ENCODE measurements at places on chromosomes 2 and 18. TPM values are rescaled to one million over a fixed set of nuclear protein-coding genes. Genes with fewer than 3 reads are reported as not detected.

DNA sequence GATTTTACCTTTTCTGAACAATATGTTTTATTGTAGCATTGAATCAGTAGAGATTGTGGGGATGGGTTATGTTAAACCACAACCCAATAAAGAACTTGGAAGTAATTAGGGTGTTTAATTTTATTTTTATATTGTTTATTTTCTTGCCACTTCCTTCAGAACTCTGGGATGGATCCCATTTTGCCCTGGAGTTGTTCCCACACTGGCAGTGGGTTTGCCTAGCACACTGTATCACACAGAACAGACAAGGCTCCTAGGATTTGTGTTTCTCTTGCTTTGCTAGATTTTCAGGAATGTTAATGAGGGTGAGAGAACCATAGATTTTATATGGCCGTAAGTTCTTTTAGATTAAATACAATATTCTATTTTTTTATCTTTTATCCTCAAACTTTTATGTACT, 59.0 kb downstream of the TANK start:
- no peak for DNase-seq

GRCh38 chr18:24189007-24189528, 50.2 kb downstream of the CABYR start:
- no peak for DNase-seq

- no peak for DNase-seq
Observed at GRCh38 chr2:162012565-162013058, 61.4 kb downstream of the DPP4 start.

- no peak for DNase-seq
Observed at GRCh38 chr2:239689985-239690384, 289.2 kb upstream of the HDAC4 start.

DNA sequence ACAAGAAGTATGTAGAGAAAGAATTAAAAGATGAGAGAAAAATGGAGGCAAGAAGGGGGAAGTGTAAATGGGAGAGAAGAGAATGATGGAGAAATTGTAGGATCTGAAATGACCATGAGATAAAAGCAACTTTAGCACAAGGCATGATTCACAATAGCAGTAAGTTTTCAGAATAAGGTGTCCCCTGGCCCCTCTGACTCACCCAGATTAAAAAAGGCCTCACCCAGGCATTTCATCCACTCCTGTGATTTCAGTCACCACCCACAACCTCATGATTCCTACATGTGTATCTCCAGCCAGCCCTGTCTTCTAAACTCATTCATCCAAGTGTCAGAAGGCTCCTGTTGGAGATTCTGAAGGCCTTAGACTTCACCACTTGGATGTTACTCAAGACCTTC, 56.6 kb downstream of the SP100 start:
- DNase-seq: no peak

Gene IFIH1
- 14.5 TPM for polyA plus RNA-seq

Gene SATB2
- not detected for polyA plus RNA-seq

Gene BMP10
- polyA plus RNA-seq: not detected

Gene BOLL
- not detected for polyA plus RNA-seq
